Activated CD4-positive, alpha-beta T cell treated with anti-CD3 and anti-CD28 coated beads, Interleukin-2, amount 50 U/mL, for 1 hour (primary cell): ENCODE measurements at places on chromosomes 11 and 22.

DNA sequence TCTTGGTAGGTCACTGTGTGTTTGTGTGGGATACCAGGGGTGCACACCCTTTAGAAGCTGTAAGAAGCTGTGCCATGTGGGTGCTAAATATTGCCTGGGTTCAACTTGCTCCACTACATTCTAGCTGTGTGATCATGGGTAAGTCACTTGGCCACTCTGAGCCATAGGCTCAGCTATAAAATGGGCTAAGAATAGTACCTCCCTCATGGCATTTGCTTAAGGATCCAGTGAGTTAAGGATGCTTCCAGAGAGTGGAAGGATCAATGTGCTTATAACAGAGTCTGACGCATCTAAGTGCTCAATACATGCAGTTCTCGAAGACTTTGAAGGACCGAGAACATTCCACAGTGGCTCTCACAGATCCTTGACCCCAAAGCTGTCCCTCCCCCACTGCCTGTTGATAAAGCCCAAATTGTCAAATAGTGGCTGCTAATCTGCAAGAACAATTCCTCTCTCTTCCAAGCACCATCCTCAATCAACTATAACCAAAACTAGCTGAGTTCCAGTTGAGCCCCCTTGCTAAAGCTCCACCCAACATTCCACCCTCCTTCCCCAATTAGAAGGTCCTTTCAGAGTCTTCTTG, 13.2 kb upstream of the TMPRSS6 start:
- no peak for DNase-seq

- no peak for DNase-seq
Measured at GRCh38 chr22:44933666-44934453, 75.9 kb downstream of the PHF21B start.

DNA sequence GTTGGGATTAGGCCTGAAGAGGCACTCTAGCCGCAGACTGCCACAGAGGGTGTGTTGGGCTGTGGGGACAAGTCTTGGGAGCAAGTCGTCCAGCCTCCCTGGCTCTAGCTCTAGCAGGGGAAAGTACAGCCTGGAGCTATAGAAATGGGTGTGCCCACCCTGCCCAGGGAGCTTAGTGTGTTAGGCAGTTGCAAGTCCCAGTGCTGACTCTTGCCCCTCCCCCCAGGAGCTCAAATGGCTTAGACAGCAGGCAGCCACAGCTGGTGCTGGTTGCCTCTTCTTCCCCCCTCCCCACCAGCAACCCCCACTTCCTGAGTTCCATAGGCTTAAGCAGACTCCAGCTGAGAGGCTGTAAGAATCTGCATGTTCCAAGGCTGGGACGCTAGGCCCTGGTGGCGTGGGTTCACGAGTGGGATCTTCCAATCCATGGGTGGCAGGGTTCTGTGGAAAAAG, 61.2 kb downstream of the GUCY1A2 start:
- DNase-seq, result no peak

DNA sequence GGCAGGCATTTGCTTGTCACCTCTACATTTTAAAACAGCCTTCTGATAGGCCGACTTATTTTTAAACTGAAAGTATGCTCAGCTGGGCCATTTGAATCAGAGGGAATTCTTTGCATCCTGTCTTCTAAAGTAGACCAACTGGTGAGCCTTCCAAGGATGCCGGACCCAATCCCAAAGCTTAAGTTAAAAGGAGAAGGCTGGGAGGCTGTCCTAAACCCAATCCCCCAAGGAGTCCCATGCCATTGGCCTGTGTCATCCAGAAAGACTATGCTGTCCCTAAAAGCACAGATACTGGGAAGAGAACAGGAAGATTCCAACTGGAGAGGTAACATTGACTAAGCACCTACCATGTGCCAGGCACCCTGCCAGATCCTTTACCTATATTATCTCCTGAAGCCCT, 18.0 kb downstream of the TENM4 start:
- no peak for DNase-seq

GRCh38 chr22:38215156-38216038, 13.6 kb downstream of the MAFF start:
- no peak for DNase-seq

DNA sequence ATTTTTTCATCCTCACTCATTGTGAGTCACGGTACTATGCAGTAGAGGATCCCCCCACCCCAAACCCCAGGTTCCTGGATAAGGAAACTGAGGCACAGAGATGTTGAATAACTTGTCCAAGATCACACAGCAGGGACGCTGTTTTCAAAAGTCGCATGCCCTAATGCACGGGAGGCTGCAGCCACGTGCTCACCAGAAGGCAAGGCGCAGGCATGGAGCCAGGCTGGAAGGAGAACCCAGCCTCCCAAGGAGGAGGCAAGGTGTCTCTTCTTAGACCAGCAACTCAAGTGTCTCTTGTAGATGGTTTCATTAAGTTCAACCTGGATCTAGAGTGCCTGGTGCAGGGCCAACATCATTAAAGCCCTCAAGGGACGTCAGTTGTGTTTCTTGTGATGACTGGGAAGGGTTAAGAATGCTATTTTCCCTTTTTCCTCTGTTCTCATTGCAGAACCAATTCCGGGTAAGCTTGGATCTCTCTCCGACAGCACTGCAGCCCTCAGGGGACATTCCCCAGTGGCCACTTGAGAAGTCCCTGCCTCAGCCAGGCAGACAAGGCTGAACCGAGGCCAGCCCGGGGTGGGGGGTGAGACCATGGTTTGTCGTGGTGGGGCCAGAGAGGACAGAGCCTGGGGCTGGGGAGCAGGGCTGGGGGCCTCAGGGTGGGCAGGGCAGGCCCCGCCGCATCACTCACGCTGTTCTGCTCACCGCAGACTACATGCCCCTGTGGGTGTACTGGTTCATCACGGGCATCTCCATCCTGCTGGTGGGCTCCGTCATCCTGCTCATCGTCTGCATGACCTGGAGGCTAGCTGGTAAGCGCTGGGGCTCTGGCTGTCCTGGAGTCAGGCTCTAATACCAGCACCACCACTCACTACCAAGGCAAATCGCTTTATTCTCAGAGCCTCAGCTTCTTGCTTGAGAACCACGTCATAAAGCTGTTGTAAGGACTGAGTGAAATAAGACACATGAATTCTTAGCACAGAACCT, 15.7 kb downstream of the TMEM121B start:
- DNase-seq, result no peak

DNA sequence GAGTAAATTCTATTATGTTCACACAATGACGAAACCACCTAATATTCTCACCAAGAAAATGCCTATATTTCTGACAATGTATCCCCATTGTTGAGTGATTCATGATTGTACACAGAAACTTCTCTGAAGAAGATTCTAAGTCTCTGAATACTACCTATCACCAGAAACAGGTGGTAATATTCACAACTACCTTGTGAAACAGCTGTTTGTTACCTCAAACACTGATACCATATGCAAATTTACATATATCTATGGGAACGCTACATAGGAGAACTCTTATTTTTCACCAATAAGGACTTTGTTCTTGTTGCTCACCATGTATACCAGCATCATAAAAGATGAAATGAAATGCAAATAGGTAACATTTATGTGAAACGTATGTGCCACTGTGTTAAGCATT, 59.3 kb downstream of the PDGFD start:
- no peak for DNase-seq

DNA sequence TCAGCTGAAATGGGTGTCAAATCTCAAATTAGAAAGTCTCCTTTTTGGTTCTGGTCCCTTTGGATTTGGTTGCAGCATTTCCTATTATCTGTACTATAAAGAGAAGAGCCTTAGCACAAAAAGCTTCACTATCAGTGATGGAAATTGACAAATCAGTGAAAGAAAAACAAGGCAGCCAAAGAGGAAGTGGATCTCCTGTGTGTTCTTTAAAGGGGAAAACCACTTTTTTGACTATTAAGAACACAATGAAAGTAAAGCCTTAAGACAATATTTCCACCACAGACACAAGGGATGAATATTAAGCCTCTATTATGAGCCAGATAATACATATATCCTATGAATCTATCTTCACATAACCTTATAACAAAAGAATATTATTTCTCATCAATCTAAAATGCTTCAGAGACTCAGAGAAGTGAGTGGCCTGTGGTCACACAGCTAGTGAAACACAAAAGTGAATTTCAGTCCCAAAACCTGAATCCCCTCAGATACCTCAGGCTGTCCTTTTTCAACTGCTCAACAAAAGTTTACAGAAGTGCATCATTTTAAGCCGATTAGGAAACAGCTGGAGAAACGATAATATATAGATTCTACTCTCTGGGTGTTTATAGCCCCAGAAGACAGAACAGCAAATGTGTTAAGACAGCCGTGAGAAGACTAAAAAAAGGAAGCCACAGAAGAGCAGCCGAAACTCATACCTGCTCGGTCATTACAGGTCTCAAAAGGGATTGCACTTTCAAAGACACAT, 24.4 kb upstream of the FSHB start:
- no peak for DNase-seq

DNA sequence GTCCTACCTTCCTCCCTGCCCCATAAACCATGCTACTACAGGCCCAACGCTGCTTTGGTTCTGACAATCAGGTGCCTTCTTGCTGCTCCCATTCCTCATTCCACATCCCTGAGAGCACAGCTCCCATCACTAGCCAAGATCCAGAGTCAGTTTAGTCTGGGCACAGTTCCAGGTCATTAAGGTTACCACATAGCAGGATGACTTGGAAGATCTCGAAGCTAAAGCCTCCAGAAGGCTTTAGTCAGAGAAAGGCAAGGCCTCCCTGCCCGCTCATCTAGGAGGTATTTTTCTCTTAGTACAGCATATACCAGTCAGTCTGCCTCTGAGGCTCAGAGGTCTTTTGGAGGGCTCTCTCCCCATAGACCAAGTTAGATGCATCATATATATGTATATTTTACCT, 30.3 kb downstream of the TRIM66 start:
- no peak for DNase-seq
